Activated CD4-positive, CD25-positive, alpha-beta regulatory T cell treated with anti-CD3 and anti-CD28 coated beads, Interleukin-2, amount 50 U/mL, for 72 hours (primary cell): ENCODE measurements at places on chromosomes 11 and 22.

GRCh38 chr11:58446294-58446693 lies 4.3 kb upstream of the OR5B12 start:
- no peak for DNase-seq

DNA sequence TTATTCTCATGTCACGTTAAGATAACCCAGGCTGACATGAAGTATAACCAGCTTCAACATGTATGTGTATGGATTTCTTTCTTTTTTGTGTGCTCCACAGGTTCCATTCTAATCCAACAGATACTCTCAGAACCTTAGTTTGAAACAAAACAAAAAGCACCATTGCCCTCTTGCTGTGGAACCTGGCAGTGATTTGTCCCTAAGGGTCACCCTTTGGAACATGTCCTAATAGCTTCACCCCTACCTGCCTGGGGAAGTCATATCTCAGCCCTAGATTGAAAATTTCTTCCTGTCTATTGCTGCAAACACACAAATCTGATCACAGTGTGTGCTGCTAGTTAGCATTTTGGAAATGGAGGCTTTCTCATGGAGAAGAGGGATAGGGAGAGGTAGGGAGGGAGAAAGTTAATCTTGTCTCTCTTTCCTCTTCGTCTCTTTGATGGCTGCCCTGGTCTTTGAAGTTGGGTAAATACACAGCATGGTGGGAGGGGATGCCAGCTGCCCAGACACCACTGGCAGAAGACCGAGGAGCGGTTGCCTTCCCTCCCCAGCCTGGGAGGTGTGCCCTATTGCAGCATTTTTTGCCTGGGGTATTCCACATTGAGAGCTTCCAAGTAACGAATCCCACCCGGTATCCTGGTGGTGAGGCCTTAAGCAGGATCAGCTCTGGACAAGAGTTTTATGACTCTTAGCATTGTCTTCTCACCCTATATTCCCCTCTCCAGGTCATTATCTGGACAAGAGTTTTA lies 11.6 kb upstream of the CADM1 start:
- no peak for DNase-seq

- DNase-seq = no peak
Observed at GRCh38 chr11:73445980-73446379, 69.8 kb downstream of the RELT start.

- no peak for DNase-seq
Observed at GRCh38 chr11:133785795-133786340, 59.4 kb downstream of the SPATA19 start.

DNA sequence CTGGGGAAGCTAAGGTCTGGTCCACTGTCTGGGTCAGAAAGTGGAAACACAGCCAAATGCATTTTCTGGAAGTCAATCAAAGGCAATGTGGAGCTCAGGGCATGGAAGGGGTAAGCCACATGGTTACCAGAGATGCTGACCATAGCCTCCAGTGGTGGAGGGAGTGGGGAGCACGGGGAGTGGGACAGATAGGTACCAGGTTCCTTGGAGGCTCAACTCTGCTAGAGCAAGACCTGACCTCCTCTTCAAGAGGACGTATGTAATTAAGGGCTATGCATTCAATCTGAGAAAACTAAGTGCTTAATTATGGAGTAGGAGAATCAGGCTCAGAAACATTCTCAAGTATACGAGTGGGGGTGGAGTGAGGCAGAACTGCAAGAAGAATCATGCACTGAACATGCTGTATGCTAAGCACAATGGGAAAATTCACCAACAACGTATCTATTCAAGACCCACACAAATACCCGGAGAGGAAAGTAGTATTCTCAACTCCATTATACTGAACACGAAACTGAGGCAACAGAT lies 65.2 kb upstream of the PHOX2A start:
- no peak for DNase-seq

- no peak for DNase-seq
Observed at GRCh38 chr11:3709977-3710376, 38.8 kb upstream of the CHRNA10 start.

DNA sequence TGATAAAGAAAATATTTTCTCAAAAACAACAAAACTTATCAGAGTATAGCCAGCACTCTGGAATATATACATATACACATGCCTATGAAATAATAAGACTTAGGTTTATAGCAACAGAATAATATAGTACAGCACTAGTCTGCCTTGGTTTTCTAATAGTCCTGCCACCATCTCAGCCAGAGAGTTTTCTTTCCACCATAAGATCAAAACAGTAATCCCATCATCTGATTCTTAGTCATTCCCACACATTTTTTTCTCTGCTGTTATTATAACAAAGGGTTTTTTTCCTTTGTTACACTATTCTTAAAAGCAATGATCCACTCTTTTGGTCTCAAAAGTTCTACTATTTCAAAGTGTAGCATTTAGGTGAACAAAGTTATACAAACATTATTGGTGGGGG lies 15.1 kb downstream of the MTMR2 start:
- DNase-seq = no peak

- no peak for DNase-seq
Observed at GRCh38 chr11:111365722-111366559, 13.1 kb downstream of the POU2AF1 start.

DNA sequence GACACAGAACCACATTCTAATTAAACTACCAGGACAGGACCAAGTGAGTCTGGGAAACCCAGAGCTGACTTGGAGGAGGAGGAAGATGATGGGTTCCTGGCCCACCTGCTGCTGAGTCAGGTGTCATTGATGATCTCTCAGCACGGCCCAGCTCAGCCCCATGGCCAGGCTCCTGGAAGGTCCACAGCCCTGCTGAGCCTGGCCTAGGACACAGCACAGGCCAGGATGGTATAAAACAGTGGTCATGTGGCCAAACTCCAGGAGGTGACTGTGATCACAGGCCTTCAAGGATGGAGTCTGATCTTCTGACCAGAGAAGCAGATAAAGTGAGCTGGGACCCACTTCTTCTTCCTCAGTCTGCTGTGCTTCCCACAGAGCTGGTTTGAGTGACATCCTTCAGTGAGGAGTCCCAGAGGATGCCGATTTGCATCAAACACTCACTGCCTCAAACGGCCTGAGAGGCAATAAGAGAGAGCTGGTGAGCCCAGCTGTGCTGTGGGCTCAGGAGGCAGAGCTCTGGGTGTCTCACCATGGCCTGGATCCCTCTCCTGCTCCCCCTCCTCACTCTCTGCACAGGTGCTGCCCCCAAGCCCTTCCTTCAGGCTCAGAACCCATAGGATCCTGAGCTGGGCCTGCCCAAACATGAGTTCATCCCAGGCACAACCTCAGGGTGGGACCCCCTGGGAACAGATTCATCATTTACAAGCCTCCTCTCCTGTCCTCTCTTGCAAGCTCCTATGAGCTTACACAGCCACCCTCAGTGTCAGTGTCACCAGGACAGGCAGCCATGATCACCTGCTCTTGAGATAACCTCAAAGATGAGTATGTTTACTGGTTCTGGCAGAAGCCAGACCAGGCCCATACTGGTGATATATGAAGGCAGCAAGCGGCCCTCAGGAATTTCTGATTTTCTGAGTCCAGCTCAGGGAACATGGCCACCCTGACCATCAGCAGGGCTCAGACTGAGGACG lies 37.7 kb upstream of the IGLL5 start:
- DNase-seq = no peak

GRCh38 chr11:102252339-102252891 lies 64.9 kb upstream of the BIRC3 start:
- no peak for DNase-seq

DNA sequence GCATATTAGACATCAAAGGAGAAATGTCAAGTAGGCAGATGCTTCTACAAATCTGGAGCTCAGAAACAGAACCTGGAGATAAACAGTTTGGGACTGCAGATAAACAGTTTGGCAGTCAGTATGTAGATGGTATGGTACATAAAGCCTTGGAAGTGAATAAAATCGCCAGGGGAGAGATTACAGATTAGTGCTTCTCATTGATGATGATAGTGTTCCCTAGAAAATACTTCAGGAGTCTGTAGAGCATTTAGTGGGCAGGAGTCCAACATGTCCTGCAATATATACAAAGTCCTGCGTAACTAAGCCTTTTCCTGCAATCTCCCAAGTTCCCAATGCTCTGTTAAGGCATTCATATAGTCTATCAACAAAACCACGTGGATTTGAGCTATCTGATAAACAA lies 35.2 kb downstream of the NARS2 start:
- DNase-seq = no peak

DNA sequence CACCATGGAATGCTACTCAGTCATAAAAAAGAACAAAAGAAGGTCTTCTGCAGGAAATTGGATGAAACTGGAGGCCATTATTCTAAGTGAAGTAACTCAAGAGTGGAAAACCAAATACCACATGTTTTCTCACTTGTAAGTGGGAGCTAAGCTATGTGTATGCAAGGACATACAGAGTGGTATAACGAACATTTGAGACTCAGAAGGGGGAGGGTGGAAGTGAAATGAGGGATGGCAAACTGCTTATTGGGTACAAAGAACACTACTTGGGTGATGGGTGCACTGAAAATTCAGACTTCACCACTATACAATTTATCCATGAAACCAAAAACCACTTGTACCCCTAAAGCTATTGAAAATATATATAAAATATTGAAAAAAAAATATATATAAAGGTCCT lies 13.4 kb upstream of the CAT start:
- DNase-seq = no peak

DNA sequence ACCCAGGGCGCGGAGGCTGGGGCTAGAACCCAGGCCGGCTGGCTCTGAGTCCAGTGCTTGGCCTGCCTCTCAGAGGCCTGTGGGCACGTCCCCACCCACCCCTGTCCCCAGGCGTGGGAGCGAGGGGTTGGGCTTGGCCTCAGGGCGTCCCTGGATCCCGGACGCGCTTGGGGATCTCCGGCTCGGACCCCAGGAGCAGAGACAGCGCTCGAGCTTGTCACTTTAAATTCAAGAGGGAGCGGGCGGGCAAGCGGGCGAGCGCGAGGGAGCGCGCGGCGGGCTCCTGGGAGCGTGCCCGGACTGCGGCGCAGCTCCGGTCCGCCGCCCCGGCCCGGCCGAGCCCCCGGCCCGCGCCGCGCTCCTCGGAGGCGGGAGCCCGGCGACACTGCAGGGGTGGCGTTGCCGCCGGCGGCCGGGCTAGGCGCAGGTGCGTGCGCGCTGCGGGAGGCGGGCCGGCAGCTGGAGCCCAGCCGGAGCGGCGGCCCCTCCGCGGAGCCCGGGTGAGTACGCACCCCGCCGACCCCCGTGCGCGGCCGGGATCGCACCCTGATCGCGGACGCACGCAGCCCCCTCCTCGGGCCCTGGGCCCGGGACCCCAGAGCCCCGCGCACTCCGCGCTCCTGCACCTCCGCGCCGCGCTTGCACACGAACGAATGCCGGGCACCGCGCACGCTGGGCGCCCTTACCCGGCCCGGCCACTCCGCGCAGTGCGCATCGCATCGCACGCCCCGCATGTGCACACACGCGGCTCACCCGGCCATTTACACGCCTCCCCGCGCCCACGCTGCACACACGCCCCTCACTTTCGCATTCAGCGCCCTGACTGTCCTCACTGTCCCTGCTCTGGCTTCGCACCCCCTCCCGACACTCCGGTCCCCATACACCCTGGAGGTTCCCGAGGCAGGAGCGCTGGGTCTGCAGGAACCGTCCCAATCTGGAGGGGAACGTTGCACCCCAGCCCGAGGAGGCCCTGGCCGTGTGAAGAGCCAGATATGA lies at the start of gene SYT12:
Gene SYT12, plus strand, starts transcription at position 174 of the 996 bp plus-strand sequence. CDS start 7,011 bp downstream, outside the sequence.
- DNase-seq = no peak

- DNase-seq = no peak
Observed at GRCh38 chr11:2511421-2512369, 66.9 kb downstream of the KCNQ1 start.

- no peak for DNase-seq
Observed at GRCh38 chr11:11946180-11946579, 62.2 kb downstream of the DKK3 start.

DNA sequence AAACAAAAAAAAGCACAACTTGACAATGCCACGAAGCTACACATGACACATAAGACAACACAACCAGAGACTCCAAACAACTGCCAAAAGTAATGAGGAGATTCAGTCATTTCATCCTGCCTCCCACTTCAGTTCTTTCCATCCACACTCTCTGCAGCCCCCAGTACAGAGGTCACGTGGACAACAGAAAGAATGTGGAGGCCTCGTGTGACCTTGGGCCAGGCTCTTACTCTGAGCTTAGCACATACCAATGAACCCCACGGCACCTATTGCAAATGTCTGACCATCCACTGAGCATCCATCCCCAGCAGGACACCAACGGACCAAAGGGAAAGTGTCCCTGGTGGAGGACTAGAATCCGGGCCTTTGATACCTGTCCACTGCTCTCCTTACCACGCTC lies 12.5 kb downstream of the CBX7 start:
- no peak for DNase-seq

GRCh38 chr11:29280452-29280851 lies 736.4 kb downstream of the KCNA4 start:
- no peak for DNase-seq

DNA sequence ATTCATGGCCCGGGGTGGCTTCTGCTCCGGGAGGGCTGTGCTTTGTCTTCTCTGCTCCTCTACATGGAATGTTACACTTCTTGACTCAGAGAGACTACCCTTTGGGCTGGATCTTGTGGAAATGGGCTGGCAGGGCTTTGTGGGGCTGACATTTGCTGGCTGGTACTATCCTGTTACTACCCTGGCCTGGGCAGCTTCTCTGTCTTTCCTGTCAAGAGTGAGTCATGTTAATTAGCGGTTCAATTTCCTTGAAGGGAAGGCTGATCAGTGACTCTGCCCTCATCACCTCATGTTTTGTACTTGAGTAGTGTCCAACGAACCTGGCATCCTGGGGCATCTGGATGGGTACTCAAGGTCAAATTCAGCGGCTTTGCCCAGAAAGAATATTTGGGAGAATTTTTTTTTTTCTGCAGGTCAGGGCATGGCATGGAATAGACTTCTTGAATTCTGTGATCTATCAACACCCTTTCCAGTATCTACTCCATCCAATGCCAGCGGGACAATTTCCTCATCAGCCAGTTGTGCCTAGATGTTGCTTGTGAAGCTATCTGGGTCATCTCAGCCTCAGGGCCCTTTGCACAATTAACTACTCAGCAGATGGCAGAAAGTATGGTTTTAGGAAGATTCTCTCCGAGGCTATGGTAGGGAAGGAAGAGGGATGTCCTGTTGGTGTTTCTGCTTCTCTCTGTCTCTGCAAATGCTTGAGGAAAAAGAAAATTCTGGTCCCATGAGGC lies 140.5 kb upstream of the PLET1 start:
- DNase-seq = no peak

DNA sequence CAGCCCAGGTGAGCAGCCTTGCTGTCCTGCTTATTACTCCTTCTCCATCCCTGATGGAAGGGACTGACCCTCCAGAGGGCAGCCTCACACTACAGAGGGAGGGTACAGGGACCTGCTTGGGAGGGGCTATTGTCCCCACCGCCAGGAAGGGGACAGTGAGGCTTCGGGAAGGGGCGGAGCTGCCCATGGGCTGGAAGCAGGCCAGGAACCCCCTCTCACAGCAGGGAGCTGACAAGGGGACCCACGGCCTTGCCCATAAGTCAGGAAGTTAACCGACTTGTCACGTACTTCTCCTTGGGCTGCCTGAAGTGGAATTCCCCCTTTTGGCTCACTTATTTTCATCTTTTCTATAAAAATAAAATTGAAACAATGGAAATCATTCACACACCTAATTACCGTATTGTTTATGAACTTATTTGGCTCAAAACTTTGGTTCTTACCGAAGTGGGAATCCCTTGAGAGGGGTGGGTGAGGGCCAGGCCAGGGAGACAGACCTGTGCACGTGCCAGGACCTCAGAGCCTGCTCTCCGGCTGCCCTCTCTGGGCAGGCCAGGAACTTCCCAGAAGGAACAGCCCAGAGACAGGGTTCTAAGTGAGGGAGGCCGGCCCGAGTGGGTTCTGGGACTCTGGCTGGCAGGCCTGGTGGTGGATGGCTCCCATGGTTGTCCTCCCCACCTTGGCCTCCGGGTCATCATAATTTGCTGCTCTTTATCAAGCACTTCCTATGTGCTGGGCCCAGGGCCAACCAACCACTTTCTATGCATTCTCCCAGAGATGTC lies 5.8 kb downstream of the MGAT3 start:
- DNase-seq = no peak
